ENCODE measurements at places on chromosomes 7 and 10.

DNA sequence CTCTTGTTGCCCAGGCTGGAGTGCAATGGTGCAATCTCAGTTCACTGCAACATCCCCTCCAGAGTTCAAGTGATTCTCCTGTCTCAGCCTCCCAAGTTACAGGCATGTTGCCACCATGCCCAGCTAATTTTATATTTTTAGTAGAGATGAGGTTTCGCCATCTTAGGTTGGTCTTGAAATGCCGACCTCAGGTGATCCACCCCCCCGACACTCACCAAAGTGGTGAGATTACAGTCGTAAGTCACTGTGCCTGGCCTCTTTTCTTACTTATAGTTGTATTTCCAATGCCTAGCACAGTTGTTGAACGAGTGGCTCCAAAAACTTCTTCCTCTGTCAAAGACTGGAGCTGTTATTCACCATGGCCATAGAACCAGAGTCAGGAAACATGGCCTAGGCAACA, 6.7 kb downstream of the RNF216 start:
- no peak for DNase-seq

GRCh38 chr7:51141451-51142003, 175.1 kb downstream of the COBL start:
- DNase-seq: no peak

GRCh38 chr10:69327463-69328379, 49.4 kb downstream of the HK1 start:
- no peak for DNase-seq

GRCh38 chr7:34133356-34133982, 228.1 kb downstream of the BMPER start:
- DNase-seq: no peak

DNA sequence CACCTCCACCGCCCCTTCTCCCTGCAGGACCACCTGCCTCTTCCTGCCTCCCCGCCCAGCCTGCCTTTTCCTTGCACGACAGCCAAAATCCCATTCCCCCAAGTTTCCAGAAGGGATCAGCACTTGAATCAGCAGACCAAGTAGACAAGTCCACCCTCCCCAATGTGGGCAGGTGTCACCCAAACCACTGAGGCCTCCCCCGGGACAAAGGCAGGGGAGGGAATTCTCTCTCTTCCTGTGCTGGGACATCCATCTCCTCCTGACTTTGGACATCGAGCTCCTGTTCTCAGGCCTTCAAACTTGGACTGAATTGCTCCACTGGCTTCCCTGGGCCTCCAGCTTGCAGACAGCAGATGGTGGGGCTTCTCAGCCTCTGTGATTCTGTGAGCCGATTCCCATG, 21.6 kb upstream of the PSMG3 start:
- no peak for DNase-seq

GRCh38 chr7:157830331-157830730, 493.5 kb downstream of the DNAJB6 start:
- DNase-seq: no peak

DNA sequence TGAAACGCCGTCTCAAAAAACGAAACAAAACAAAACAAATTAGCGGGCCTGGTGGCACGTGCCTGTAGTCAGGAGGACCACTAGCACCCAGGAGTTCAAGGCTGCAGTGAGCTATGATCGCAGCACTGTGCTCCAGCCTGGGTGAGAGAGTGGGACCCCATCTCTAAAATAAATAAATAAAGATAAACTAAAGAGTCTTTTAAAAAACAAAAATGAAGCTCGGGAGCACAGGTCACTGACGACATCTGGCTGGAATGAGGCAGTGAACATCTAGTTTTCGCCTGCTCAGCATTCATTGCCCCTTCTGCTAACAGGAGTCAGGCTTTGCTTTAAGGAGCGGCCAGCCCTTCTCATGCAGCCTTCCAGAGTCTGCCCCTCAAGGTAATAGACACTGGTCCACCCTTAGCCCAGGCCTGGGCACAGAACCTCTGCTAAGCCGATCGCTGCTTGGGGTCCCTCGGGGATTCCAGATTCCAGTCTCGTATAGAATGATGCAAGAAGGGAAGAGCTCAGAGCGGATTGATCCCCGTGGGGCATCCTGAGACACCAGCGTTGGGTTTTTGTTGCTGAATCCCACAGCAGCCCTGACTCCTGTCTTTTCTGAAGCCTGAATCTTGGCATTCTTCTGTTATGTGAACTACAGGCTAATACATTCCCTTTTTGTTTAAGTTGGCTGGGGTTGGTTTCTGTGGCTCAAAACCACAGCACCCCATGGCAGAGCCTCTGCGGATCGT, 14.2 kb upstream of the FOXK1 start:
- no peak for DNase-seq

GRCh38 chr7:4159761-4160554, 522.1 kb upstream of the FOXK1 start:
- DNase-seq: no peak

- no peak for DNase-seq
Observed at GRCh38 chr7:48887500-48887899, 36.8 kb upstream of the CDC14C start.

DNA sequence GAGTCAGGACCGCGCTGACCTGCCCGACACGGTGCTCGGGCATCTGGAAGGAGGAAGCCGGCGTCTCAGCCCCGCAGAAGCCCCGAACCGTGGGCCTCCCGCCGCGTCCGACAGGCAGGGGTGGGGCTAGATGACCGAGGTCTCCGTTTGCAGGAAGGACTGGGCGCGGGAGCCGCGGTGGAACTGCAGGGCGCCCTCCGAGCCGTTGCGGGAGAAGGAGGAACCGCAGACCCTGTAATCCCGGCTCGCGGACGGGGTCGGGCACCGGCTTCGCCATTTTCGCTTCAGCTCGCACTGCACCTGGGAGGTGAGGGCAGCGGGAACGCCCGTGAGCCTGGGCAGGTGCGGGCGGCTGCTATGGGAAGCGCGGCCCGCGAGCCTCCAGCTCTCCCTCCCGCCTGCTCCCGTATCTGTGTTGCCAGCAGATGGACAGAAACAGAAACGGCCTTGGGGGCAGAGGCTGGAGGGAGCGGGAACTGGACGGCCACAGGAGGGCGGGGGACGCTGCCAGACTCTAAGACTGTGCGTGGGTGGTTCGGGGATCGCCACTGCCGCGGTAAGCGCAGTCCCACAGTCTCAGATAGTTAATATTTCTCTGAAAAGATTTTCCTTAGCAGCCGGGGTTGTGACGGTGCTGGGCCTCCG, 114.1 kb downstream of the VIPR2 start:
- DNase-seq: no peak

- no peak for DNase-seq
Observed at GRCh38 chr10:44882166-44882720, 28.9 kb upstream of the TMEM72 start.

GRCh38 chr10:1424648-1425047, 312.7 kb downstream of the ADARB2 start:
- DNase-seq: no peak

GRCh38 chr7:44472843-44473242, 17.6 kb downstream of the NUDCD3 start:
- DNase-seq: no peak

- no peak for DNase-seq
Observed at GRCh38 chr7:115332691-115333090, 410.8 kb downstream of the MDFIC start.

GRCh38 chr7:114865564-114865963, 56.3 kb upstream of the MDFIC start:
- peak; percentile 45 for DNase-seq

DNA sequence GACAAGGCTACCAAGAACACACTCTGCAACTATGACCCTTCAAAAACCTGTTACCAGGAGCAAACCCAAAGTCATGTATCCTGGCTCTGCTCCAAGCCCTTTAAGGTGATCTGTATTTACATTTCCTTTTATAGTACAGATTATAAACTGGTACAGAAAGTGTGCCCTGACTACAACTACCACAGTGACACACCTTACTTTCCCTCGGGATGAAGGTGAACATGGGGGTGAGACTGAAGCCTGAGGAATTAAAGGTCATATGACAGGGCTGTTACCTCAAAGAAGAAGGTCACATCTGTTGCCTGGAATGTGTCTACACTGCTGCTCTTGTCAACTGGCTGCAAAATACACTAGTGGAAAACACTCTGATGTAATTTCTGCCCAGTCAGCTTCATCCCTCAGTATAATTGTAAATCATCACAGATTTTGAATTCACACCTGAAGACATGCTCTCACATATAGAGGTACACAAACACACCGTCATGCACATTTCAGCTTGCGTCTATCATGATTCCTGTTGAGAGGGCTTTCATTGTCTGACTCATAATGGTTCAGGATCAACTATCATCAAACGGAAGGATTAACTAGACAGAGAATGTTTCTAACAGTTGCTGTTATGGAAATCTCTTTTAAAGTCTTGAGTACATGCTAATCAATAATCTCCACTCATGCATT, 318.3 kb downstream of the NXPH1 start:
- DNase-seq: no peak

DNA sequence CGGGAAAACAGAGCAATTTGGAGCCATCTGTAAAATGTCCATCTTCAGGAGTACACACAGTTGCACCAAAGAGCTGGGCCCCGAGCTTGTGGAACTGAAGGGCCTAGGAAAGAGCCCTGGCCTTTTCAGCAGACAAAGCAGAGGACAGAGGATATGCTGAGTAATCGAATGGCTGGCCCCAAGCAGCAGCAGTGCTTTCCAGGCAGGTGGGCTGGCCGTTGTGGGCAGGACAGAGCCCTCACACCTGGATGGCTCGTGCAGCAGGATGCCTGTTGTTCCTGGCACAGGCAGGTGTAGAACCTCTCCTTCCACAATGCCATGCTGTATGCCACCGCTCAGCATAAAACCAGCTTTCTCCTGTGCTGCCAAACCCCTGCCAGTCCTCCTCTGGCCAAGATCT, 32.5 kb upstream of the TNS3 start:
- DNase-seq: no peak

DNA sequence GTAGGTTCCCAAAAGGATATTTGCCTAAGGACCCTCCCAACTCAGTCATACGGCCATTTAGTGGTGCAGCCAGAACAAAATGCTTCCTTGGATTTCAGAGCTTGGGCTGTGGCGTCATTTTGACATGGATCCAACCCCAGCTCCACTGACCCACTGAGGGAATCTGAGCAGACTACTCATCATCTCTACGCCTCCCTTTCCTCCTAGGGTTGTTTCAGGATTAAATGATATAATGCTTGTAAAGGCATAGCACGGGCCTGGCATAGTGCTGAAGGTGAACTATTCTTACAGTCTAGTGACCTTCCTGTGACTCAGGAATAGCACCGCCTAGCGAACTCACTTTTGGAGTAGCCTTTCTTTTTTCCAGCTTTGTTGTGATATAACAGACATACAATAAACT, 70.3 kb upstream of the LOXL4 start:
- no peak for DNase-seq

DNA sequence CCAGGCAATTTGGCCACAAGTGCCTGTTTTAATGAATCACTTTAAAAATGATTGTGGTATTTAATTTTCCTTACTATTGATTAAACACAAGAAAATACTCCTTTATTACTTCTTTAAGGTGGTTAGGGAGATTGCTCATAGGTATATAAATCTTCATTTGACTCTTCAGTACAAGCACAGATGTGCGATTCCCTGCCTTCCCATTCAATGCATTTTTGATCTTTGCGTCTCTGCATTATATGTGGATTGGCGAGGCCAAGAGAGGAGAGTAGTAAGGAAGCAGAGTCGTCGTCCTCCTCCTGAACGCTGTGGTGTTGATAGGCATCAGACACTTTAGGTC, 683.7 kb downstream of the LRMDA start:
- no peak for DNase-seq

DNA sequence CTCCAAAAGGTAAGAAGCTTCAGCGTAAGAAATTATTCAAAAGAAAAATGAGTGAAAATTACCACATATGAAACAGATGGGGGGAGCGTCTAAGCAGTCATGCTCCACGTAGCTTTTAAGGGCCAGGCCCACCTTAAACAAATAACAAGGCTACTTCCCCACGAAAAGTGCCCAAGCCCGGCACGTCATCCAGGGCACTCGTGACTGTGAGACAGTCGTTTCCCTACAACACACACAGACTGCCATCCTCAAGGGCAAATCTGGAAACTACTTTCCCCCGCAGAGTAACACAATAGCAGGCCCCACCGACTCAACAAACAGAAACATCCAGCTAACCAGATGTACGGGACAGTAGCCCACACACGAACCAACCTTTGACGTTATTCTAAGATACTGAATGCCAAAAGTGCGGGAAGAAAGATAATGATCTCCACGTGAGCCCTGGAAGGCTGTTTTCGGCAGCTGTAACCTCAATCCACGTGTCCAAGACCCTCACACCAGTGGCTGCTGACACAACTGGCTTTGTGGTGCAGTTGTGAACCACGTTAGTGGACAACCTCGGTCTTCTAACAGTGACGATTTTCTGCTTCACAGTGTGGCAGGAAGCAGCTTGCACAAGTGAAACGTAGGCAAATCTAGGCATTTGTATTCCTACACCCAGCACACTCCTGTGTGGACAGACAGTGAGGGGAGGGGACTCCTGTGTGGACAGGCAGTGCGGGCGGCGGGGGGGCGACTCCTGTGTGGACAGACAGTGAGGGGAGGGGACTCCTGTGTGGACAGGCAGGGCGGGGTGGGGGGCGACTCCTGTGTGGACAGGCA, 251.7 kb downstream of the ZMYND11 start:
- DNase-seq: no peak

- no peak for DNase-seq
Observed at GRCh38 chr10:120530699-120531098, 73.7 kb downstream of the PLPP4 start.

- no peak for DNase-seq
Observed at GRCh38 chr7:54680377-54681005, 78.5 kb downstream of the SEC61G start.

GRCh38 chr10:87705339-87705738, 45.7 kb downstream of the PAPSS2 start:
- DNase-seq: no peak

DNA sequence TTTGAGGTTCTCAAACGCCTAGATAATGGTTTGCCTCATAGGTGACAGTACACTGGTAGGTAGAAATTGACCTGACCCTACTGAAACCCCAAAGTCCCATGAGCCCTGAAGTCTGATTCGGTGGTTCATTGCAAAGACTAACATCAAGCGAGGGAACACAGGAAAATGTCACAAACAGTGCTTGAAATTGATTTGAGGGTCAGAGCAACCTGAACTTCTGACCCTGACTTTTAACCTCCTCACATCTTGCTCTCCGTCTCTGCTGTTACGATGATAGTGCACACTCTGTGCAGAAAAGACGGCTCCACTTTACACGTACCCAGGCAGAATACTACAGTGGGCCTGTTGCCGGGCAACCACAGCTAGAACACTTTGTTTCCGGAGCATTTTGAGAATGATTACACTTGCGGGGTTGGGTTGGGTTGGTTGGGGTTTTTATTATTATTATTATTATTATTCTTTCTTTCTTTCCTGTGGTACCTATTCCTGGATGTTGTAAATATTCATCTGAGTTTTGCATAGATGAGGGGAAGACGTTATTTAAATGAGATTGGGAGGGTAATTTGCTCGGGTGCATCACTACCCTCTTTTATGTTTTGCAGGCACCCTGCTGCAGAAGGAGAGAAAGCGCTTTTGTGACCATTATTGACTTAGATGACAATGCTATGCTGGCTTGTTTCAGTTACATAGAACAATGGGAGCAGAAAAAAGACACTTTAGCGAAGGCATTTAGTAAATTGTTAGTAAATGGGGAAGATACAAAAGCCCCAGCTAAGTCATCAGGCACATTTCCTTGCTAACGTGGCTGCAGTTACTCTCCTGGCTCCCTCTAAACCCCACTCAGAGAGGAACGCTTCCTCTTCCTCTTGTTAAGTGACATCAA, 438.1 kb upstream of the NRP1 start:
- DNase-seq: no peak

- DNase-seq: no peak
Observed at GRCh38 chr10:72539137-72539536, 86.7 kb downstream of the MICU1 start.
